Fibroblast of skin of scalp (primary cell): ENCODE measurements at places on chromosomes 7 and 10.

GRCh38 chr7:102468478-102469350 lies 3.9 kb downstream of the LRWD1 start:
- DNase-seq: no peak

DNA sequence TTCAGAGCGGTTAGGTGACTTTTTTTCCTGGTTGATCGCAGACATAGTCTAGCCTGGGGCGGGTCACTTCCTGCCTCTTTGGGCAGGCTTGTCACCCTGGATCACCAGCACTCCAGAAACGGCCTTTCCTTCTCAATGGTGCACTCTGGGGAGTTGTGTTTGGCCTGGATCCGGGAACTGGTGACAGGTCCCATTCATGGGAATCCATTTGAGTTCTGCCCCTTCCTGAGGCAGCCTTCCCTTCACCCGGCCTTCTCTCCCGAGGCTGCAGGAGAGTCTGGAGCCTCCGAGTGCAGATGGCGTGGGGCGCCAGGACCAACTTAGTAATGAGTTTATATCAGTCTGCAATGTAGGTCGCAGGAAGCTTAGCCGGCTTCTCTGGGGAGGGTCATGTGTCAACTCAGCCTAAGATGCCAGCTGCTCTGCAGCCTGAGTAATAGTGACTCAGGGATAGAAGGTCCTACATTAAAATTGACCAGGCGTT lies 54.2 kb downstream of the TACR2 start:
- DNase-seq: peak; percentile 37

GRCh38 chr10:29784175-29784773 lies 149.5 kb upstream of the SVIL start:
- peak; percentile 95 for DNase-seq

GRCh38 chr7:141074162-141074991 lies 513 bp downstream of the TMEM178B start:
- DNase-seq: no peak

DNA sequence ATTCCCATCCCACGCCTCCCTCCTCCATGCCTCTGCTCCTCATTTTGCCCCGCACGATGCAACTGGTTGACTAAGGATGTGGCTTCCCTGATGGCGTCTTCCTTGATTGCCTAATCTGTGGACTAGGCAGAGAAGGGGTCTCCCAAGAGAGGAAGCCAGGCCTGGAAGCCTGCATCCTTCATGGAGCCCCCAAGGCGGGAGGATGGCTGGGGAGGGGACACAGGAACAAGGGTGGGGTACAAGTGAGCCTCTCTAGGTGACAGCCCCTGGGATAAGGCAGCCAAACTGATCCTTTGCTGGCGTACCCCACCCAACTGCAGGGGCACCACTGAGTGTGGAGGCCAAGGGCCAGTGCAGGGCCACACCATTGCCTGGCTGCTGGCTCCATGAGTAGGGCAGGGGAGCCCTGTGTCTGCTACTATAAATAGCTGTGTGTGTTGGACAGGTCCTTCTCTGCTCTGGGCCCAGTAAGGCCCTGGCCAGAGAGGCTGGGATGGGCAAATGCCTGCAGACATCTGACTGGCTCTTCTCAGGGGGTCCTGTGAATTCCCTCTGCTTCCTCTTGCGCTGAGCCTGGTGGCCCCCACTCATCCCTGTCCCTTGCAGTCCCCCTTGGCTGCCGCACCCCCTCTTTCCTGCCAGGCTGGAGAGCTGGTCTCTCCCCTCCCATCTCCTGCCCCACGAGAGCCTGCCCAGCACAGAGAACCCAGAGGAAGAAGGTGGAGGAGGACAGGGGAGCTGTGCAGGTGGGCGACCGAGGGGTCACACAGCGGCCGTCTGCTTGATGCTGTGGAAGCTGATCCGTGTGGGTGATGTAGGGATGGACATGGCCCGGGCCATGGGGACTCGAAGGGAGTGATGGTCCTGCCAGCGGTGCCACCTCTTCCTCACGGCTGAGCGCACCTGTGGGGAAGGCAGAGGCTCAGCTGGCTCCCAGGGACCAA lies 29.3 kb downstream of the CRHR2 start:
- DNase-seq: no peak

DNA sequence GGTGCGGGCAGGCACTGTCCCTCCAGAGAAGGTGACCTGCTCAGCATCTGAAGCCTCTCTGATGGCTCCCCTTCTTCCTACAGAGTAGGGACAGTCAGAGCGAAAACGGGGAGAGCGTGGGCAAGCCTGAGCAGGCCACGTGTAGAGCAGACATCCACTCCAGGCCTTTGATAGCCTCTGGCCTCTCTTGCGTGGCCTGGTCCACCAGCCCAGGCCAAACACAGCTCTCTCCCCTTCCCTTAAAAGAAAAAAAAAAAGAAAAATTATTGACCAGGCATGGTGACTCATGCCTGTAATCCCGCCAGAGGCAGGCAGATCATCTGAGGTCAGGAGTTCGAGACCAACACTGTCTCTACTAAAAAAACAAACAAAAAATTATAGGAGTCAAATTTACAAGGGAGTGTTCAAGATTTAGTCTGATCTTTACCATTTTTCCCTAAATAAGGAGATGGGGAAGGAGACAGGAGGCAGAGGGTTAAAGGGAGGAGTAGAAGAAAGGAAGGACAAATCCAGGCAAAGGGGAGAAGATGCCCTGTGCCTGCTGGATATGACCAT lies 84.8 kb downstream of the PLXNA4 start:
- peak; percentile 27 for DNase-seq

- DNase-seq: peak; percentile 99
These were observed 44.8 kb downstream of the MYOF start for GRCh38 chr10:93437086-93437945.

- no peak for DNase-seq
These were observed 74.2 kb downstream of the CTNNA3 start for GRCh38 chr10:67621834-67622233.

DNA sequence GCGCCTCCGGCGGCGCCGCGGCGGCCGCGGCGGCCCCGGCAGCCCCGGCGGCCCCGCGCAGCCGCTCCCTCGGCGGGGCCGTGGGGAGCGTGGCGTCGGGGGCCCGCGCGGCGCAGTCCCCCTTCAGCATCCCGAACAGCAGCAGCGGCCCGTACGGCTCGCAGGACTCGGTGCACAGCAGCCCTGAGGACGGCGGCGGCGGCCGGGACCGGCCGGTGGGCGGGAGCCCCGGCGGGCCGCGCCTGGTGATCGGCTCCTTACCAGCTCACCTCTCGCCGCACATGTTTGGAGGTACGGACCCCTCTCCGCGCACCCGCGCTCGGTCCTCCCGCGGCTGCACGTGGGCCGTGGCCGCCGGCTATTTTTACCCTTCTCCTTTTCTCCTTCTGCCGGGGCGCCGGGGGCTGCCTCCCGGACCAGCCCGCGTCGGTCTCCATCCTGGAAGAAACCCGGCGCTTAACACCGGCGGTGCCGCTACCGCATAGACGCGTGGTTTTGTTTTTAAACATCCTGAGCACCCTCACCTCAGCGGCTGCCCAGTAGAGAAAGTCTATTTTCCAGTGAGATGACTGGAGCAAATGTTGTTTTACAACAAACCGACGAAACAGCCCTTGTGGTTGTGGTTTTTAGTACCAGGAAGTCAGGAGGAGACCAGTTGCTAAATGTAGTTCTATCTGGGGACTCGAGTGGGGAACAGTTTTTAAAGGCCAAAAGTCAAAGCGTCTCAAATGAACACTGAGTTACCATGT lies 1.3 kb downstream of the ZNRF2 start:
- DNase-seq: peak; percentile 41

- DNase-seq: no peak
These were observed 261.8 kb upstream of the SHH start for GRCh38 chr7:156074084-156074483.

GRCh38 chr10:23742368-23742767 lies 303.5 kb downstream of the OTUD1 start:
- DNase-seq: no peak

- peak; percentile 34 for DNase-seq
These were observed 19.4 kb upstream of the TM9SF3 start for GRCh38 chr10:96606216-96606615.

- DNase-seq: no peak
These were observed 76.0 kb upstream of the CTTNBP2 start for GRCh38 chr7:117949232-117949631.

DNA sequence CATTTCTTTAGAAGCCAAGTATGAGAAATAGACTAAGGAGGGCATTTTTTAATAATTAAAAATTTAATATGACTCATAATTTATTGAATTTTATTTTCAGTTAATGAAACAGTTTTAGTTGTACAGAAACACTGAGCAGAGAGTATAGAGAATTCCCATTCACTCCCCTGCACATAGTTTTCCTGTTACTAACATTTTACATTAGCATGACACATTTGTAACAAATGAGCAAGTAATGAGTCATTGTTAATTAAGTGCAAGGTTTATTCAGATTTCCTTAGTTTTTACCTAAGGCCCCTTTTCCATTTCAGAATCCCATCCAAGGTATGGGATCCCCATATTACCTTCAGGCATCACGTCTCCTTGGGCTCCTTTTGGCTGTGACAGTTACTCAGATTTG lies 271.5 kb upstream of the FZD8 start:
- peak; percentile 65 for DNase-seq

GRCh38 chr7:27971171-27971812 lies 209.3 kb downstream of the JAZF1 start:
- no peak for DNase-seq

DNA sequence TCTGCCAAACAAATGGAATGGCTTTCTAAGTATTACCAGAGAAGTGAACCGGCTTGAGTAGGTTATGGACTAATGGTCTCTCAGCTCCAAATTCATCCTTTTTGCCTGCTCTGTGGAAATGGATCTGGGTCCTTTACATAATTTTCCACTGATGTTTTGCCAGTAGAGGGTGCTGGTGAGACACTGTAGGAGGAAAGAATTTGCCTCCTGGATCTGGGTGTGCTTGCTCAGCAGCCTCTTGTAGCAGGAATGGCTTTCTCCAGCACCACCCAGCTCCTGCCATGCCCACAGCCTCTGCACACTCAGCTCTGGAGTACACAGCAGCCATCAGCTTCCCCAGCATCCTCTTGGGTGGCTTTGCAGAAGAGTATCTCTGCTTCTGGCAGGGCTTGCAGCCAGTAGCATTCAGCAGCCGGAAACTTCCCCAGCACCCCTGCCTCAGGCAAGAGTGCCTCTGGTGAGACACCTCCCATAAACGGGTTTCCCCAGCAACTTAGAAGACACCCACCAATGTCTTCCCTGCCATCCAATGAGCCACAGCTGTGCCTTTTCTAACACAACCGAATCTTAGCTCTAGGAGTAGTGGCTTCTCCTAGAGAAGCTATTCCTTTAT lies 235.0 kb upstream of the PLPP4 start:
- DNase-seq: peak; percentile 40

- DNase-seq: no peak
These were observed 100.7 kb downstream of the CYTH3 start for GRCh38 chr7:6171532-6172223.

GRCh38 chr10:129063212-129063611 lies 403.8 kb upstream of the MGMT start:
- DNase-seq: no peak

- DNase-seq: no peak
These were observed 119.3 kb upstream of the PRKCQ start for GRCh38 chr10:6699336-6699735.

DNA sequence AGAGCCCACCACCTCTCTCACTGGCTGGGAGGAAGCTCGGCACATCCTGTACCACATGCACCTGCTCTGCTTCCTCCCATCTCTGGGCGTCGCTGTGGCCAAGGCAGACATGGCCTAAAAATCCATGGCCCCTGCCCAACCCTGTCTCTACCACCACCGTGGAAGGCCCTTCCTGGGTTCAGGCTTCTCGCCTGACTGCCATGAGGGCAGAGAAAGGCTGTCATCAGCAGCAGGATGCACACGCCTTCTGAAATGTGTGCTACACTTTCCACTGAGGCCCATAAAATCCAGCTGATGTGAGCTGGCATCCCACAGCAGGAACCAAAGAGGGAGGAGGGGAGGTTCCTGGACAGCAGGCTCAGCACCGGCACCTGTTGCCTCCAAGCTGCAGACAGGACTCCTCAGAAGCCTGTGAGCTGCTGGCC lies 93.4 kb downstream of the PTPRN2 start:
- no peak for DNase-seq

DNA sequence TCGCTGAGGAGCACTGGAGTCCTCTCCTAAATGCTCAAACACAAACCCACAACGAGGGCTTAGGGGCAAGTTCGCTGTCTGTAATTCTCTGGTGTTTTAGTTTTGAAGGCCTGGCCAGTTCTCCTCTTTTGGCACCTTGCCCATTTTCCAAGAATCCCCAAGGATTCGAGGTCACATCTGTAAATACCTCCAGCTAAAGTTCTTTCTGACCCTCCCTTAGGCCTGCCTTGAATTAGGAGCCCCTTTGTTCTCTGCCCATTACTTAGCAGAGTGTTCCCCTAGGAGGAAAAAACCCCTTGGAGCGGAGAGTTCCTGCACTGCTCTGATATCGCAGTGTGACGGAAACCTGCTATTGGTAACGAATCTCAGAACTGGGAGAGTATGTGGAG lies 743 bp upstream of the PYROXD2 start:
- DNase-seq: peak; percentile 75

- DNase-seq: no peak
These were observed 236.0 kb downstream of the TNS3 start for GRCh38 chr7:47345857-47346298.

- DNase-seq: no peak
These were observed 76.0 kb downstream of the LRMDA start for GRCh38 chr10:75507469-75507868.

GRCh38 chr7:46099076-46099475 lies 178.0 kb upstream of the IGFBP3 start:
- DNase-seq: no peak

DNA sequence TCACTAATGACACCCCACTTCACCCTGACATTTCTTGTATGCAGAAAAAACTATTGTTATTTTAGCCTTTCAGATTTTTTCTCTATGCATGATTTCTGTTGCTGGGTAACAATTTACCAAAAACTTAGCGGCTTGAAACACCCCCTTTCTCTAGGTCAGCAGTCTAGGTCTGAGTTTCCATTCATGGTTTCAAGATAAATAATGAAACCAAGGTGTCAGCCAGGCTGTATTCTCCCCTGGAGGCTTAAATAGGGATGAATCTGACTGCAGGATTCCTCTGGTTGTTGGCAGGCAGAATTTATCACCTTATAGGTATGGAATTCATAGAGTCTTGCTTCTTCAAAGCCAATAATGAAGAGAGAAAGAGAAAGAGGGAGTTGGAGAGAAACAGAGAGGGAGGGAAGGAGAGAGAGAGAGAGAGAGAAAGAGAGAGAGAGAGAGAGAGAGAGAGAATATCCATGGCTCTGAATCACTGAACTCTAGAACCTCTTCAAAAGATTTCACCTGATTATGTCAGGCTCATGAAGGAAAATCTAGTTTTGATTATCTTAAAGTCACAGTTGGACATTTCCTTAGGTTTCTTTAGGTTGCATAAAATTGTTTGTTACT lies 1224.6 kb upstream of the LRRTM3 start:
- DNase-seq: no peak

GRCh38 chr10:80924063-80924952 lies 386.6 kb downstream of the SH2D4B start:
- DNase-seq: peak; percentile 42
